ENCODE measurements at places on chromosomes 2 and 18. TPM values are rescaled to one million over a fixed set of nuclear protein-coding genes. Genes with fewer than 3 reads are reported as not detected.

FASTKD2 gene
- total RNA-seq, result 23.3 TPM

IL1RL2 gene
- 5.2 TPM for total RNA-seq

MROH2A gene
- not detected for total RNA-seq

CRYGC gene
- not detected for total RNA-seq

VWA3B gene
- total RNA-seq, result not detected

FKBP7 gene
- 30.9 TPM for total RNA-seq

MYO3B gene
- 0.49 TPM for total RNA-seq

EMX1 gene
- not detected for total RNA-seq

MC4R gene
- total RNA-seq, result not detected

MIB1 gene
- 21.6 TPM for total RNA-seq

ATOH8 gene
- 66.5 TPM for total RNA-seq

MAPK4 gene
- total RNA-seq, result 2.2 TPM

GNLY gene
- 3.2 TPM for total RNA-seq

OTOS gene
- not detected for total RNA-seq

SCN3A gene
- total RNA-seq, result 2.0 TPM

ASTL gene
- not detected for total RNA-seq

PLGLB2 gene
- 2.0 TPM for total RNA-seq

SULT1C4 gene
- total RNA-seq, result 8.8 TPM

PRKRA gene
- 79.3 TPM for total RNA-seq

D2HGDH gene
- total RNA-seq, result 21.1 TPM

DSC3 gene
- total RNA-seq, result 176 TPM

EDAR gene
- 0.74 TPM for total RNA-seq

NEU2 gene
- total RNA-seq, result not detected

All from vagina (tissue), 2 donors.